Brain microvascular endothelial cell (primary cell): ENCODE measurements at places on chromosomes 13 and 19.

DNA sequence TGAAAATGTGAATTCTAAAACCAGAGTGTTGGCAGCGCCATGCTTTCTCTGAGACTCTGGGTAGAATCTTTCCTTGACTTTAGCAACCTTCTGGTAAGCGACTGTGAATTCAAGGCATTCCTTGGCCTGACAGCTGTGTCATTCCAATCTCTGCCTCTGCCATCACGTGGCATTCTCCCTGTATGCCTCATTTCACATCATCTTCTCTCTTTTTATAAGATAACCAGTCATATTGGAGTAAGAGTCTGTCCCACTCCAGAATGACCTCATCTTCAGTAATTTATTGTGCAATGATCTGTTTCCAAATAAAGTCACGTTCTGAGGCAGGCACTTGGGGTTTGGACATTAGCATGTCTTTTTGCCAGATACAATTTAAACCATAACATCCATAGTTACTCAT is 103.4 kb upstream of the POSTN start:
- peak; percentile 98 for DNase-seq

GRCh38 chr19:34841780-34842179 is 68.8 kb upstream of the ZNF599 start:
- no peak for DNase-seq

DNA sequence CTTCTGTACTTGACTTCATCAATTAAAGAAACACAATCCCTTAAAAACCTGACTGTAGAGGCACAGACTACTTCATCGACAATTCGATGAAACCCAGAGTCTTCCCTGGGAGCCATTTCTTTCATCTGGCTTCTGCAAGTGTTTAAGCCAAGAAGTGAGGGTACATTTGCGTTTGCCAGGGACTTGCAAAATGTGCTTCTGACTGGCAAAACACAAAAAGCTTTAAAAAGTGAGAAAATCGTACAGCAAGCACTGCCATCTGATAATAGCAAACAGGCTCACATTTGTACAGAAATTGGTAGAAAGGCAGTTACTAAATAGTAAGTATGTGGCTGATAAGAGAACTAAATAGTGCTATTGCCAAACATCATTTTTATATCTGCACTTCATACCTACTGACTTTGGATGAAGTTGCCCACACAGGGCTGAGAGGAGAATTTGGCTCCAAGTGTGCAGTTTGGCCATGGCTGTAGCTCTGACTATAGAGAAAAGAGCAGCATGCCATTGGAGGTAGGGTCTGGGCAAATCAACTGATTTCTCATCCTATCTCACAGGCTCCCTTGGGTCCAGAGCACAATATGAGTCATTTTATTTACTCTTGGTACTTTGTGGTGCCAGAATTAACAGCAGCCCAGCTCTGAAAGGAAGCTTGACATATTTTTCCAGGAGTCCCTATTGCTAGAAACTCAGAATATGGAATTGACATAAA is 358.1 kb downstream of the OXGR1 start:
- peak; percentile 57 for DNase-seq

DNA sequence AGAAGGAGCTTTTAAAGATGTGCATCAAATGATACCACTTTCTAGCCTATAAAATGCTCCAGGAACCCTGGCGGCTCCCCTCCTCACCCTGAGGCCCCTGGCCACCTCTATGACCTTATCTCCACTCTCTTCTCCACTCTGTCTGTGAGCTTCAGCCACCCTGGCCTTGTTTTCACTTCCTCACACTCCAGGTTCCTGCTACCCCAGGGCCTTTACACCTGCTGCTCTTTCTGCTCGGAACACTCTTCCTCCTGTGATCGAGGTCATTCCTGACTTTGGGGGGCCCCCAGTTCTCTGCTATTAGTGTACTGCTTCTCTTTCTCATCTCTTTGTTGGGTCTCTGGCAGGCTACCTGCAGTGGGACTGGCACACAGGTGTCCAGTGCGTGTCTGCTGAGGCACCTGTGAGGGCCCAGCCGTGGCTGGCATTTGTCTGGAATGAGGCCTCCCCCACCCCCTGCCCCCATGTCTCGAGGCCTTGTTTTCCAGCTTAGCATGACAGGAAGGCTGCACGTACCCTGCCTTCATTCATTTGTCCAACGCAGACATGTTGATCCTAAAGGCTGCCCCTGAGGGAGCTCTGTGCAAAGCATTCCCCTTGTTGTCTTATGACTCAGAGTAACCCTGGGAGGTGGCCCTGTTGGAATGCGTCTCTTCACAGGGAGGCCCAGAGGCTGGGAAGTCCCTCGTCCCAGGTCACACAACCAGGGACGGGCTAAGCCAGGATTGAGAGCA is 2.3 kb downstream of the DDA1 start:
- DNase-seq: peak; percentile 86

DNA sequence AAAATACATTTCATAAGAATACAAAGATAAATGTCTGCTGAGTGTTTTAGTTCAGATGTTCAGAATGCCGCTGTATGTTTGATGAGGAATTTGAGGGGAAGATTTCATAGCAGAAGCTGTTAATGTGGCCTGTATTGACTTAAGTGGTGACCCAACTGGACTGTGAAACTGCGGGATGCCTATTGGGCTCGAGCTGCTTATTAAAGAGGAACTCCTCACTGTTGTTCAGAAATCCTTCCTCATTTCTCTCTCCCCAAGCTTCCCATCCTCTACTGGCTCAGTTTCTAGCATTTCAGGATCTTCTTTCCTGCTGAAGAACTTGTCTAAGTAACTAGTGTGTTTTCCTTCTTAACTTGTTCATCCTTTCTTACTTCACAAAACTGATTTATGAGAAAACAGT is 20.4 kb downstream of the DGKH start:
- DNase-seq: no peak
